Motor neuron (in vitro differentiated cells): ENCODE measurements at places on chromosomes 6 and 20. TPM values are rescaled to one million over a fixed set of nuclear protein-coding genes. Genes with fewer than 3 reads are reported as not detected.

GRCh38 chr6:3876101-3876500 is 26.9 kb downstream of the FAM50B start:
- no peak for ATAC-seq

- ATAC-seq, result no peak
These were observed 249.0 kb downstream of the UTRN start for GRCh38 chr6:144534180-144534579.

- ATAC-seq, result no peak
These were observed 23.4 kb upstream of the SLCO4A1 start for GRCh38 chr20:62618611-62619529.

DNA sequence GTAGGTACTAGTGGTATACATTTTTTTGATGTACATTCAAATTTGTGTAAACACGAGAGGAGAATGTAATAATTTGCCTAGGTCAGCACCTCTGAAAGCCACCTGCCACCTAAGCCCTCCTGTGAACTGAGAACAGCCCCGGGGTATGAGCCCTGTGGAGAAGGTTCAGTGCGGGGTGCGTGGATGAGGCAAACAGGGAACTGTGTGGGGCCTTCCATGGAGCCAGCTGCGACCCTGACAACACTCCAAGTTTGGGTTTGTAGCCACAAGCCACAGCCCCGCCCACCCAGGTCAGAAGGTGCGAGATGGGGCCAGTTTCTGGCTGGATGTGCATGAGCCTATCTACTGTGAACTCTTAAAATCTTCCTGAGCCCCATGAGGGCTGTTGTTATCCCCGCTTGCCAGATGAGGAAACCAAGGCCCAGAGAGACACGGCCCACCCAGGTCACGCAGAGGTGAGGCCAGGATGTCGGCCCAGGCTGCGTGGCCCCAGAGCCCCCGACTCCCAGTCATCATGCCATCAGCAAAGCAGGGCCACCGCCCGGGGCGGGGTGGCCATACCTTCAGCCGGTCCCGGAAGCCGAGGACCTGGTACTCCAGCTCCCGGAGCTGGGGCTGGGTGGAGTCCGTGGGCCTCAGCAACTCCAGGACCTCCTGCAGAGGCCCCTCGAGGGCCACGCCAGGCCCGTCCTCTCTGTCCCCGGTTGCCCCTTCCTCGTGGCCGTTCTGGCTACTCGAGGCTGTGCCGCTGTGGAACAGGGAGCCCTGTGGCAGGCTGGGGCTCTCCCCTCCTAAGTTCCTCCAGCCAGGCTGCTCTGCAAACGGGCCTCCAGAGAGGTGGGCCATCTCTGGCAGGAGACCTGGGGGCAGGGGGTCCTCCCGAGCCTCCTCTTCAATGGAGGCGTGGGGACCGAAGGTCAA is 89.6 kb downstream of the RIPOR3 start:
- no peak for ATAC-seq

DNA sequence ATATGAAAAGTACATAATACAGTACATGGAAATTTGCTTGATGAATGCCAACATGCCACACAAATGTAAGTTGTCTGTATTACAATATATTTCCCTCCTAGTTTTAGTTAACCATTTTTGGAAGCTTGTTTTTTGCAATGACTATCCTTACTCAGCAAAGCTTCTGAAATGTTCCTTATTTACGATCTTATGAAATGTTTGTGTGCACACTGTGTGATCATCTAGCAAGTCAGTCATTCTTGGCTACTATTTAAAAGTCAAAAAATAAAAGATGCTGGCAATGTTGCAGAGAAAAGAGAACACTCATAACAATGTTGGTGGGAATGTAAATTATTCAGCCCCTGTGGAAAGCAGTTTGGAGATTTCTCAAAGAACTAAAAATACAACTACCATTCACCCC is 33.8 kb downstream of the SUMO4 start:
- no peak for ATAC-seq

DNA sequence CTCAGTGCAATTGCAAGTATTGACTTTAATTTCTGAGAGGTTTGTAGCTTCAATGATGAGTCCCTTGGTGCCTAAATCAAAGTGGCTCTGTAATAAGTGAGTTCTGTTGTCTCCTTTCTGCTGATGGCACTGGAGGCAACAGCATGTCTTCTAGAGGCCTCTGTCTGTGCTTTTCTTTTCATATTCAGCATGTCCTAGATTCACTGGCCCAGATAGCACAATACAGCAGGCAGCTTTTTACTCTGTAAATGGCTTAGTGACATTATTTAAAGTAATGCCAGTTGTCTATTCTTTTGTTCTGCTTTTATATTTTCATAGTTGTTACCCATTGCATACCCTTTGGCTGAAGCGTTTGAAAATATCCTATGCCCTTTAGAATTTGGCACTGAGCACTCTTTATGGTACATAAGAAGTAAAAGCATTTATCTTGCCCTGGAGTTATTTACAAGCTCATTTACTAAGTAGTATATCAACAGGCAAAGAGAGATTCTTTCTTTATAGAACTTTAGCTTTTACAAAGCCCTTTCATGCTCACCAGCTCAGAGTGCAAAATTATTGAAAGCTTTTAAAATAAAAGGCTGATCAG is 271.5 kb upstream of the KCNQ5 start:
- ATAC-seq, result peak; percentile 81

GRCh38 chr20:35972462-35972861 is 4.1 kb downstream of the CNBD2 start:
- peak; percentile 82 for ATAC-seq

DNA sequence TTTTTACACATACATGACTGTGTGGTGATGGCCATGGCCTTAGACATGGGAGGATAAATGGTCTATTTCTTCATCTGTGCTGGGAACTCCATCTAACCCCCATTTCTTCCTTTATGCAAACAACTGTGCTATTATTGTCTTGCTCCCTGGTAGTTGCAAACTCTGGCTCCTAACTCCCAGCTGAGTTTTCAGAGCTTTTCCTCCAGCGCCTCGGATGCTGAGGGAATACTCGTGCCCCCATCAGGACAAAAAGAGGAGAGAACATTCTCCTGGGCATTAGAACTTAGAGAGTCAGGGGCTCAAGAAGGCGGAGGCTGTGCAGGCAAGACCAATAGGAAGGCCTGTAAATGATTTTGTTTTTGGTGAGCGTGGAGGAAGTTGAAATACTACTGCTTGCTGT is 2.1 kb downstream of the DAAM2 start:
- ATAC-seq, result no peak

- ATAC-seq, result no peak
These were observed 95.4 kb downstream of the OGFRL1 start for GRCh38 chr6:71383901-71384489.

GRCh38 chr6:18431581-18431980 is 44.4 kb downstream of the RNF144B start:
- no peak for ATAC-seq

DNA sequence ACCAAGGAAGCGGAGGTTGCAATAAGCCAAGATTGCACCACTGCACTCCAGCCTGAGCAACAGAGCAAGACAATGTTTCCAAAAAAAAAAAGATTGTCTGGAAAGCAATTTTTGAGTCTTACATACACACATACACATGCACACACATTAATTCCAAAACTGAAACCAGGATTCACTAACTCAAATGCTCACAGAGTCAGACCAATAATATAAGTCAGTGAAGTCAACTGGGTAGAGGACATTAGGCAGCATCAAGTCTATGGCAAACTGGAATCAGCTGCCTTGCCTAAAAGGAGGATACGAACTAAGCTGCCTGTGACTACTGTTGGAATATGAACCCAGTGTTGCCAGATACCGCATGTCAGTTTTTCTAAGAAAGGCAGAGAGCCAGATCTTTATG is 15.7 kb downstream of the REM1 start:
- no peak for ATAC-seq

GRCh38 chr6:152293404-152293803 is 343.8 kb downstream of the SYNE1 start:
- ATAC-seq, result no peak

- no peak for ATAC-seq
These were observed 260.5 kb downstream of the CENPW start for GRCh38 chr6:126600258-126600916.

GRCh38 chr6:35264550-35265274 is 5.2 kb downstream of the ZNF76 start:
- ATAC-seq, result no peak

DNA sequence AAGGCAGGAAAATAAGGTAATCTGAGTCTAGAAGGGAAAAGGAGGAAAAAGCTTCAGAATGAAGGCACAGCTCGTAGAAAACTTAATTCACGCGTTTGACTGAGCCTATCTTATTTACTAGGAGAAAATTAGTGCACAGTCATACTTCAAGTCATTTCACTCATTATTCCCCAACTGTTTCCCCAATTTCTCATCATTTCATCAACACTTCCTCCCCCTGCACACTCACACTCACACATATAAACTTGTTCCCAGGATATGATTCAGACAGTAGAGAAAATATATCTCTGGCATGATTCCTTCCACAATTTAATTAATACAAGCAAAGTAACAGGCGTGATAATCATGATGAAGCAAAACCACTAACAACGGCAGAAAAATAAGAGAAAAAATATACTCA is 94.5 kb upstream of the F13A1 start:
- ATAC-seq, result no peak

DNA sequence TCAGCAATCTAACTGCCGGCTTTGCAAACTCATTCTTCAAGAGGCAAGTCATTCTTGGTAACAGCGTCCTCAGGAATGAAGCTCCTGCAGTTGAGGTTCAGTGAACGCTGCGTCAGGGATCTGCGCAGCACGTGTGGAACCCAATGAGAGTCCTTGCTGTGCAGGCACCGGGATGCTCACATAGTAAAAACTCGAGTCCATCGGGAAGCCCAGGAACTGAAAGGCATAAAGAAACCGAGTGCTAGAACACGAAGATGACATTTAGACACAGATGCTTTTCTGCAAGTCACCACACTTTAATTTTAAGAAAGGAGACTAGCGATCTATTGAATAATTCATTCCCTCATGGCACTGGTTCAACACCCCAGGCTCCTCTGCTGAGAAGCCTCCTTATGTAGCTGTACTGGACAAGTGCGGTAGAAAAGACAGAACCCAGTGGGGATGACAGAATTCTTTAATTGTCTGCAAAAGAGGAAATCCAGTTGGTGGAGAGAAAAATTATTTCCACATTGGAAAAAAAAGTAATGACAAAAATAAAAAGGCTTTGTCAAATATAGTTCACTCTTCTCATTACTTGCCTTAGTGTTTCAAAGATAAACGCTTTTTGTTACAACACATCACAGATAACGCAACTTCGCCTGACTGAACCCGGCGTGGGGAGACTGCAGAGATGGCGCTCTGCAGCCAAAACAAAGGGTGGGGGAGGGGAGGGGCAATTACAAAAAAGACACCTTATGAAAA is 1.9 kb upstream of the AFDN start:
- no peak for ATAC-seq

GRCh38 chr6:85273870-85274269 is 176.0 kb upstream of the NT5E start:
- ATAC-seq, result no peak

GRCh38 chr6:135358251-135358821 is 139.2 kb downstream of the AHI1 start:
- no peak for ATAC-seq

DNA sequence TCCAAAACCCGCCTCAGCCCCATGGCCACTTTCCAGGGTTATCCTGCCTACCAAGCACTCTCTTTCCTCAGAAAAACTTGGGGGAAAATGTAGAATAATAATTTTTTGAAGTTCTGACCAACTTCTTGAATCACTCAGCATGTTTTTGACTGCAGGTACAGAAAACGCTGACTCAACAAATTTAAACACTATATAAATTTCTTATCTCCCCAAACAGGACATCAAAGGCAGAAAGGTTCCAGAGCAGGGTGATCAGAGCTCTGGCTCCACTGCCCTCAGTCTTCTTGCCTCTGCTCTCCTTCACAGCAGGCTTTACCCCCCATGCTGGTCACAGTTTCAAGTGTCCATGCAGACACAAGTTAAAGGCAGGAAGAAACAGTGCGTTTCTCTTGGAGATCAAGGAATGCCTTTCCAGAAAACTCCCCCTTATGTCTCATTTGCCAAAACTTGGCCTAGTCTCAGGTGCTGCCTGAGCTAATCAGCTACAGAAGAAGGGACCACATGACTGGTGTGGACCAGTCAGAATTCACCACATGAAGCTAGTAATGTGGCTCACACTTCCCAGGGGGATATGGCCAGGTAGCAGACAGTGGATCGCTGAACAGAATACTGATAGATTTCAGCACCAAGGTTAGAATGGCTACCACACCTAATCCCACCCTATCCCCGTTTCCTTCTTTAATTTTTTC is 24.4 kb upstream of the SLC17A3 start:
- no peak for ATAC-seq

DNA sequence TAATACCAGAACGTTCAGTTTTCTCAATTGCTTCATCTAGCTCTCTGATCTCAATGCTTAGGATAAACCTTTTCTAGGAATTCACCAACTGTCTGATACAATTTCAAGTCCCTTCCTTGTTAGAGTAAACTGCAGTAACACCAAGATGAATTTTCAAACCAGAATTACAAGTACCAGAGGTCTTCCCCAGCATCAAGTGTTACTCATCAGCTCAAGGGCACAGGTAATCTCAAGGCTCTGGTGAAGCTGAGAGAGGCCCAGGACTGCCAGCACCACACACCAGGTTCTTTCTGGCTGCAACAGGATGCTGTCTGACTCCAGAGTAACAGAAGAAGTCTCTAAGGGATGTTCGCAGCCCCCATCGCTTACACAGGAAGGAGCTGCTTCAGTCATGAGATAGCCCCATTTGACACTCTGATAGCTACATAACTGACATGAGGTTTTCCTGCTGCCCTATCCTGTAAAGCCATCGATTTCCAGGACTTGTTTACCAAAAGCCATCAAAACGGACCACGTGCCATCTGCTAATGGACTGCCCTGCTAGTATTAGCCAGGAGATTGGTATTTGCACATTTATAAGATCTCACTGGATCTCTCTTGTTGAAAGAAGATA is 549.4 kb downstream of the UTRN start:
- no peak for ATAC-seq

DNA sequence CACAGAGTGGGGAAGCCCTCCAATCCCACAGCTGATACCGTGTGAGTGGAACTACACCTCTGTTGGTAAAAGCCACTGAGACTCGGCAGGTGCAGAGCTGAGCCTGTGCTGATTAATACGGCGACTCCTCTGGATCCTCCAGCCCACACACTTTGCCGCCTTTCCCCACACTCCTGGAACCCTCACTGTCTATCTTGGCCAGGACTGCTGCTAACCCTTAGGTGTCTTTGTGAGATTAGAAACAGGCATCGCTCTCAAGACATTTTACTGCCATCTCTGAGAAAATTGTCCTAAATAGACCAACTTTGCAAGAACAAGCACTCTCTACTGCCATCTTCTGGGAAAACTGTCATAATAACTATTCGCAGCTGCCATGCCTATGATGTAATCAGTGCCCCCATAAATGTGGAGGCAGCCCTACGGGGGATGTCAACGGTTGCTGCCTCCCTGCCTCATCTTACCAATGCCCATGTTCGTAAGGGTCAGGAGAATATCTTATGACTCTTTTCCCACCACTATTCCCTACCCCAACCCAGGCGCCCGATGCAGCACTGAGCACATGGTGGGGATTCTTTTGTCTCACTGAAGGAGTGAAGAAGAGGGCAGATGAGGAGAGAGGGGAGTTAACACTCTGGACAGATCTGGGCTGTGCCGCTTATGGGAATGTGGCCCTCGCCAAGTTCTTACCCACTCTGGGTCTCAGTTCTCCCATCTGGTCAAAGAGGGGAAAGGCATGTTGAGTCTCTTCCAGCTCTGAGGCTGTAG is 26.1 kb upstream of the KCNB1 start:
- ATAC-seq, result peak; percentile 62

ERVFRD-1 gene
- total RNA-seq, result 1.2 and 1.3 TPM in 2 replicates

GPX6 gene
- total RNA-seq, result 0.15 TPM in 1 of 2 replicates, not detected in the other

COL19A1 gene
- 0.69 and 0.83 TPM in 2 replicates for total RNA-seq

RBPJL gene
- 0.44 and 0.62 TPM in 2 replicates for total RNA-seq

TMEM239 gene
- total RNA-seq, result 0.11 and 0.14 TPM in 2 replicates

C6orf132 gene
- 0.43 and 0.46 TPM in 2 replicates for total RNA-seq

BEND6 gene
- total RNA-seq, result 10.0 and 11.1 TPM in 2 replicates

CAP2 gene
- total RNA-seq, result 0.15 TPM in 1 of 2 replicates, not detected in the other

CLPSL1 gene
- total RNA-seq, result not detected in 2 replicates

GGTLC1 gene
- total RNA-seq, result not detected in 2 replicates
